ENCODE measurements at places on chromosomes 5 and 9.

DNA sequence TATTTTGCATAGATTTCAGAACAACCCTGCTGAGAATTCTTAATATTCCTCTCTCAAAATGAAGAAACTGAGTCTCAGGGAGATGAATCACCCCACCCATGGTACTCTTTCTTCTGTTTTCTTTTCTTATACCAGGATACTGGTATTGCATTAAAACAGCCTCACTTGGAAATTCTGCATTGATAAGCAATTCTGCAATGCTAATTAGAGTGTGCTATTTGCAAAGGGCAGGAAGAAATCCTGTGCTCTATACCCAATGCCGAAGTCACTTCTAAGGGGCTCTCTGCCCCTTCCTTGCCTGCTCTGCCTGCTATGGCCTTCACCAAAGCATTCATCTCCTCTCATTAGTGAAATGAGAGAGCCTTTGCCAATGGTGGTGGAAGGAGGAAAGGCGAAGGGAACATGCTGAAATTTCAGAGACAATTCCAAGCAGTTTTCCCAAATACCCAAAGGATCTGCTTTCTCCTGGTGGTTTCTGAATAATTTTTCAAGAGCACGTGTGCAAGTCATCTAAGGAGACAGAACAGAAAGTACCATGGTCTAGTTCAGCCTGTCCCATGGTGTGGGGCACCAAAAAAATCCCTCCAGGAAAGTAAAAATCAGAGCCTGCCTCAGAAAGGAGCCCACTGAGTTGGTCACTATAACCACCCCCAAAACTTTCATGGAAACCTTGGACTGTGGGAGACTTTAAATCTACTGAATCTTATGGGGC is 156.5 kb downstream of the PAPPA start:
- DNase-seq: no peak

- peak; percentile 96 for DNase-seq
These were observed 8.7 kb downstream of the STK10 start for GRCh38 chr5:172178991-172179989.

- DNase-seq: peak; percentile 35
These were observed 169.0 kb downstream of the DOCK2 start for GRCh38 chr5:169805937-169806700.

- no peak for DNase-seq
These were observed 35.3 kb upstream of the AIF1L start for GRCh38 chr9:131060900-131061630.

DNA sequence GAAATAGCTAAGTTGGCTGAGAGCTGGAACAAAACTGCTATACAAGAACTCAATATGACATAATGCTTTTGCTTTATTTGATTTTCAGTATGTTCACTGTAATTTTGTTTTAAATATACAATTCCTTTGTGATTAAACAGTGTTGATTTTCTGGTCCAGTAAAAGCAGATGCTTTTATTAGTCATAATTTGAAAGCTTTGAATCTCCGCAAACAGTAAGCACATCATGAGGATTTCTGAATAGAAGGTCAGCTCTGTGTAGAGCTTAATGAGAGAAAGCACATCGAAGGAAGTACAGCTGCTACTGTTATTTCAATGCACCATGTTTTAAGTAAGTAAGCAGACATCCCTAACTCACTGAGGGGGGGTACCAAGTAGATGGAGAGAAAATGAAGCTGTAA is 701.3 kb upstream of the ACO1 start:
- DNase-seq: no peak

- no peak for DNase-seq
These were observed 100.5 kb downstream of the PARP8 start for GRCh38 chr5:50766967-50767366.

- no peak for DNase-seq
These were observed 449.0 kb downstream of the CCDC171 start for GRCh38 chr9:16001856-16002255.

DNA sequence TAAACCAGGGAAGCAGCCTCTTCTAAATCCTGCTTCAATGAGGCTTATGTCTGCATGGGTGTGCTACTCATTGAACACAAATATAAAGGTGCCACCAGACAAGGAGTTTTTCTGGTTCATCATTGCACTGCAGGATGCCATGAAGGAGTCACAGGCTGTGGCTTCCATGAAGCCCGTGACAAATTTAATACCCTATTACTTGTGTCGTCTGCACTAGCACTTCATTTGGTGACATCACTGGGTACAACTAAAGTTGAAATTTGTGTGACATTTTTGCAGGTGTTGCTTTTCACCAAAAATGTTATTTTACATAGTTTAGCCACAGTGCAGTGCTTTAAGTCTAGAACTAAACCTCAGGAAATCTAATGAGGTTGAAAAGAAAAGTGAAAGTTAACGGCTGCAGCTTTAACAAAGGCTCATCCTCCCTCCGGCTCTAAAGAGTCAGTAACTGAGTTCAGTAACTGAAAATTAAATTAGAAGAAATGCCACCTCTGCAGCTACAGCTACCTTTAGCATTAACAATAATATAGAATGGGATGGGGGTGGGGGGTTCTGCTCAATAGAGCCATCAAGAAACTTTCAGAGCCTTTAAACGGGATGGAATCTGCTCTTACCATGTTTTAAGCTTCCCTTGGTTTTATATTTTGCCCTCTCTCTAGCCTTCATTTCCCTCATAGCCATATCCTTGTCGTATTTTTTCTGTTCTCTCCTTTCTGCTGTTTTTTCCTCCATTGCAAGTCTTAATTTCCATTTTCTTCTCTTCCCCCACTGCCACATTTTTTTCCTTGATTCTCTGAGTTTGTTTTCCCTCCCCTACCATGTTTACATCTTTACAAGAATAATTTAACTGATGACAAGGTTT is 233.8 kb upstream of the TMEM161B start:
- DNase-seq: peak; percentile 9

- DNase-seq: no peak
These were observed 281.2 kb downstream of the BRINP1 start for GRCh38 chr9:119088002-119088547.

GRCh38 chr5:150306775-150307174 is 4.1 kb upstream of the ARSI start:
- DNase-seq: no peak

DNA sequence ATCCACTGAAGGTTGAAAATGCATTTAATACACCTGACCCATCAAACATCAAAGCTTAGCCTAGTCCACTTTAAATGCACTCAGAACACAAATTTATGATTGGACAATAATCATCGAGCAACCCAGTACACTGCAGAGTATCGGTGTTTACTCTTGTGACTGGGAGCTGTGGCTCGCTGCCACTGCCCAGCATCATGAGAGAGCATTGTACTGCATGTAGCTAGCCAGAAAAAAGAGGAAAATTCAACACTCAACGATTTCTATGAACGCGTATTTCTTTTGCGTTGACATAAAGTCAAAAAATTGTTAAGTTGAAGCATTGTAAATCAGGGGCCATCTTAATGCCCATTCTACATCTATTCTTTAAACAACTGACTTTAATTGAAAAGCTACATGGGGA is 95.1 kb upstream of the CD180 start:
- DNase-seq: no peak

DNA sequence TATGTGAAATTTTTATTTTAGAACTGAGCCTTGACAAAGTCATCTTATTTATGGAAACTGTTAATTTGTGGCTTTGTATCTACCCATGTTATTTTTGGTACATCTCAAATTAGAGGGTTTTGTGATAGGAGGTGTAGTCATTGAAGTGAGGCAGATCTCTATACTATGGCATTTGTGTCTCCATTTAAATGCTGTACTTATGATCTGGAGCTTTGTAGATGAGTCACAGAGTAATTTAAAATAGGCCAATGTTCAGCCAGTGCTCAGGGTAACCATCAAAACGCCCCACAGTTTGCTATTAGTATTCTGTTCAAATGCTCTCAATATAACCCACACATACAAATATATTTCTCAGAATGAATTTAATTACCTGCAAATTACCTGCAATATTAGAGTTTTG is 351.5 kb upstream of the KLF9 start:
- no peak for DNase-seq

DNA sequence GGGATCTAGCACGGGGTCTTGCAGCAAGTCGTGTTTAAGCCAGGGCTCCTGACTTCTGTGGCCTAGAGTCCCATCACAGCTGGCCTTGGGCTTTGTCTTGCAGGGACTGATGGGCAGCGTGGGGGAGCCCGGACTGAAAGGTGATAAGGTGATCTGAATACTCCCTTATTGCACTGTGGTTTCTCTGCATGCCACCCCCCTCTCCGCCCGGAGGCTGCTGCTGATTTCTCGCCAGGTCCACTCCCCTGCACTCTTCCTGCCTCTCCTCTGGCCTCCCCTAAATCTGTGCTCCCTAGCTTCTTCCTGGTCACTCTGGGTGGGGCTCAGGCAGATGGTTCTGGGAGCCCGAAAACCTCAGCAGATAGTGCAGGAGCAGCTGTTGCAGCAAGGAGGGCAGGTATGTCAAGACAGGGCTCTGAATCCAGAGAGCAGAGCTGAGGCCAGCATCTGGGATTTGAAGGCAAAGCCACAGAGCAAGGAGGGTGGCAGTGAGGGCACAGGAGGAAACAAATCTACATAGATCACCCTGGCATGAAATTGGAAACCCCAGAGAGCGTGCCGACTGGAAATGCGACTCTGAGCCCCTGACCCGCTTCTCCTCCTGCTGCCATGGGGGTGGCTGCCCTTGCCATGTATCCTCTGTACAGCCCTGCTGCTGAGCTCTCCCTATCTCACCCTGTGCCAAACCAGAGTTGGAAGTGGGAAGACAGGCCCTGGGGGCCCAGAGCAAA is 76.5 kb downstream of the COL27A1 start:
- no peak for DNase-seq

DNA sequence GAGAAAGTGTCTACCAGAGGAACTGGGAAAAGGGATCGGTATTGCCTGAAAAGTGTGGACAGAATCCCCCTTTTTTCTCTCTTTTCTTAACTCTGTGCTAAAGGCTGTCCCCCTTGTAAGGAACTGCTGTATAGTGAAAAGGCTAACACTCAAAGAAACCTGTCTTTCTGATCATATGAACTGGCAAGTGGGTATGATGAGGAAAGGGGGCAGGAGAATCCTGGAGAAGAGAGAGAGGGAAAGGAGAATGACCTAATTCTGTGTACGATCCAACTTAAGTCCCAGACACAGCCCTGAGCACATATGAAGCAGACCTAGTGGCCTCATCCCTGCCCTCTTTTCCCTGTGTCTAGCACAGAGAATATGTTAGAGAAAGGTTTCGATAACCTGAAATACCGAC is 967 bp downstream of the ANKRD31 start:
- DNase-seq: no peak

GRCh38 chr9:78805771-78806170 is 508.8 kb downstream of the PSAT1 start:
- no peak for DNase-seq

GRCh38 chr5:73858776-73859175 is 232.8 kb downstream of the ARHGEF28 start:
- no peak for DNase-seq

- no peak for DNase-seq
These were observed 33.2 kb upstream of the NOTCH1 start for GRCh38 chr9:136578915-136579649.
